ENCODE measurements at places on chromosomes 16 and 17.

- H3K36me3 ChIP-seq = peaks cover 67% of the 10 kb centered on the region
- peak overlapping the region; percentile 99 for H3K27ac ChIP-seq
- H3K27me3 ChIP-seq = no peaks in the 10 kb centered on the region
- DNase-seq = peak; percentile 94
Observed at GRCh38 chr16:15672514-15673167, 22.6 kb downstream of the NDE1 start.

GRCh38 chr17:57696050-57696449, 49.0 kb downstream of the CCDC182 start:
- no peak overlapping the region for H3K27ac ChIP-seq
- H3K27me3 ChIP-seq = no peaks in the 10 kb centered on the region
- no peak for DNase-seq
- H3K36me3 ChIP-seq = peaks cover 11% of the 10 kb centered on the region
- H3K4me3 ChIP-seq = no peak overlapping the region

- no peak overlapping the region for H3K27ac ChIP-seq
- H3K4me3 ChIP-seq = no peak overlapping the region
- H3K27me3 ChIP-seq = no peaks in the 10 kb centered on the region
- no peaks in the 10 kb centered on the region for H3K4me1 ChIP-seq
Observed at GRCh38 chr16:65964752-65965151, 401.7 kb upstream of the CDH5 start.

- H3K27ac ChIP-seq = no peak overlapping the region
- H3K27me3 ChIP-seq = peaks cover 36% of the 10 kb centered on the region
- no peaks in the 10 kb centered on the region for H3K36me3 ChIP-seq
- H3K4me1 ChIP-seq = no peaks in the 10 kb centered on the region
Observed at GRCh38 chr16:68478526-68479250, 30.4 kb upstream of the SMPD3 start.

DNA sequence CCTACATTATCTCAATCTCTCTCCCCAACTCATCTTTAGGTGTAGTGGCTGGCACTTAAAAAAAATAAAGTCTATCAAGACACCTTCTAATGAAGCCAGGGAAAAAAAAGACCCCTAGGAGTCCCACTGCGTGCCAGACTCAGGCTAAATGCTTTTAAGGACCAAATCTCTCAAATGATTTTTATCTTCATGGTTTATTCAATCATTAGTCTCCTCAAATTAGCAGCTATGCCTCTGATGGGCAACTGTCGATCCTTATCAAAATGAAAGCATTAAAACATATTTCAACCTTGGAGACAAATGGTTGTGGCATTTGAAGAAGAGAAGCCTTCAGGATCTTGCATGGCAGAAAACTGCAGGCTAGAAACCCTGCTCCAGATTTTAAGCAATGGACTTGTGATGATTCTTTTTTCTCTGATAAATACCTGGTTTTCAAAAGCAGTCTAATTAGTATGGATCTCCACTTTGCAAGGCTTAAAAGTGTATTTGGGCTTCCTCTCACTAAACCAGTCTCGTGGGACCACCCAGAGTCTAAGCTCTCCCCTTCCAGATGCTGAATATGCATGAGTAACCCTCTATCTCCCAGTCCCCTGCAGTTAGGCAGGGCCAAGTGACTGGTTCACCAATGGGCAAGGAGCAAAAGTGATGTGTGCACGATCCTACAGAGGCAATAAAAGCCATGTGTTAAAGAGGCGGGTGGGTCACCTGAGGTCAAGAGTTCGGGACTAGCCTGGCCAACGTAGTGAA, 14.9 kb downstream of the ITPRIPL2 start:
- H3K4me3 ChIP-seq = no peak overlapping the region
- no peaks in the 10 kb centered on the region for H3K27me3 ChIP-seq
- DNase-seq = no peak
- no peaks in the 10 kb centered on the region for H3K36me3 ChIP-seq

DNA sequence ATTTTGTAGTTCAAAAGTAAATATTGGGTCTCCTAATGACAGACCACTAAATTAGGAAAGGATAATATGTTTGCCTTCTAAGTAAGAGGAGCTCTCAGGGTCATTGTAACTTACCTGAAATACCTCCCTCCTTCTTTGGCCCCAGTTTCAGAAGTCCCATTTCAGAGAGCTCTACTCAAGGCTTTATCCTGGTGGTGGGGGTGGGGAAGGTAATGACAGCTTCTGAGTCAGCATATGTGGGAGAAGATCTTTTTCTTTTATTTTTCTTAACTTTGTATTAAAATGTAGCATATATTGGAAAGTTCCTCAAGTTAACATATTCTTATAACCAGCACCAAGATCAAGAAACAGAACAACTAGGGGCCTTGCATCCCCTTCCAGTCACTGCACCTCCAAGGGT, 16.9 kb upstream of the GINS3 start:
- DNase-seq = no peak
- no peaks in the 10 kb centered on the region for H3K36me3 ChIP-seq
- H3K27me3 ChIP-seq = peaks cover 22% of the 10 kb centered on the region
- no peak overlapping the region for H3K4me3 ChIP-seq

DNA sequence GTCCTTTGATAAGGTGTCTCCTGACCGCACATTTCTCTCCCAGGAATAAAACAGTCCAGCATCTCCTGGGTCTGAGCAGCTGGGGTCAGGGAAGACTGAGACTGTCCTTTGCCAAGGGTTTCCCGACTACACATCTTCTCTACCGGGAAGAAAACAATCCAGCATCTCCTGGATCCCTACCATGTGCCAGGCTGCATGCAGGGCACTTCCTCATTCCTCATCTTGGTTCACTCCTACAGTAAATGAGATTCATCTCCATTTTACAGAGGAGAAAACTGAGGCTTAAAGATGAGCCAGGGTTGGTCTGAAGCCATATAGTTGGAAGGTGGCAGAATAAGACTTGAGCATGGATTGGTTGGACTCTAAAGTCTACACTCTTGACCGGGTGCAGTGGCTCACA, 36.7 kb downstream of the NOG start:
- no peak for DNase-seq
- H3K36me3 ChIP-seq = no peaks in the 10 kb centered on the region
- H3K27me3 ChIP-seq = no peaks in the 10 kb centered on the region
- H3K4me1 ChIP-seq = no peaks in the 10 kb centered on the region

All from activated naive CD4-positive, alpha-beta T cell treated with anti-CD3 and anti-CD28 coated beads, Interleukin-2, amount 10 ng/mL, durations not matched to agents 7 days and 5 days (primary cell).